ENCODE measurements at places on chromosomes 6 and 20.

- DNase-seq: no peak
Observed at GRCh38 chr6:43952746-43953145, 174.5 kb downstream of the MRPL14 start.

DNA sequence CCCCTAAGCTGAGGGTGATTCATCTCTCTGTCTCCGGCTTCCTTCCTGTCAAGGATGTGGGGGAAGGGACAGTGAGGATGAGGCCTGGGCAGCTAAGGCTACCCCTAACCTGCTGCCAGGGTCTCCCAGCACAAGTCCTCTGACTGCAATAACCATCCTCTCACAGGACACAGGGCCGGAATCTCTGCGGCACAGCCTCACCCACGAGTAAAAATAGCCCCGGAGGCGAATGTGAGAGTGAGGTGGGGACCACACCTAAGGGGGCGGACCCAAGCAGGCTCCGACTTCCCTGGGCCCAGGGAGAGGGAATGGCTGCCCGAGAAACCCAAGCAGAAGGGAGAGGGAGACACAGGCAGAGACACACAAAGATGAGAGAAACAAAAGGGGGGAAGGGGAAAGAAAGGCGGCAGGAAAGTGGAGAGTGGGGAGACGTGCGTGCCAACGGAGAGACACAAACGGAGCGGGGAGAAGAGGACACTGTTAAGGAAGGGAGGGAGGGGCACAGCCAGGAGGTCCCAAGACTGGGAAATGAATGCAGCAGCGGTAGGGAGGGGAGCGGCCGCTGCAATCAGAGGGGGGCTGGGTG, 1.4 kb downstream of the CLIC1 start:
- DNase-seq: peak; percentile 81

DNA sequence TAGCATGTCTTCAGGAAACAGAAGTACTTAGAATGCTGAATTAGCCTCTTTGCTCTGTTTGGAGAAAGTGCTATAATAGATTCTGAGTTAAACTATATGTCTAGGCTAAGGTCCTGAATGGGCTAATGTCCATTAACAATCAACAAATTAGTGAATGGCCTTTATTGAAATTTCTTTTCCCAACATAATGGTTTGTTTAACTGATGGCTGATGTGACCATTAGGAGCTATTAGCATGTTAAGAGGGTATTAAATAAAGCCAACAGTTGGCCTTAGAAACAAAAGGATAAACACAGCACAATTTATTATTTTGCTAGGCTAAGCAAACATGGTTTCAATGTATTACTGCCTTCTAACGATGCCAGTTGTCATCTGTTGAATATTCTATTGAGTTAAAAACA, 234.3 kb upstream of the HS3ST5 start:
- DNase-seq: no peak

DNA sequence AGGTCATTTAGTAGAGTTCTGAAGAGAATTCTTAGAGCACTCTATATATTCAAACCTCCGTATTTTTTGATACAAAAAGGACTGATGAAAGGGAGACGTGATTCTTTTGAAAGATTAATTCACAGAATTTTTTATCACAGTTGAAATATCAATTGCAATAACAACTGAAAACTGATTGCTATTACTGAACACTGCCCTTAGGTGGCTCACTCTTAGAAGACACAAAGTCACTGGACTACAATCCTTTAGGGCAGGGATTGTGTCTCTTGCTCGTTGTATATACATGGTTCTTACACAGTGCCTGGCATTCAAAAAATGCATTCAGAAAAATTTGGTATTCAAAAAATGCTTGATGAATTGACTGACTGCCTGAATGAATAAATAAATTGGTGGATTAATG, 17.1 kb upstream of the CALHM6 start:
- DNase-seq: no peak

DNA sequence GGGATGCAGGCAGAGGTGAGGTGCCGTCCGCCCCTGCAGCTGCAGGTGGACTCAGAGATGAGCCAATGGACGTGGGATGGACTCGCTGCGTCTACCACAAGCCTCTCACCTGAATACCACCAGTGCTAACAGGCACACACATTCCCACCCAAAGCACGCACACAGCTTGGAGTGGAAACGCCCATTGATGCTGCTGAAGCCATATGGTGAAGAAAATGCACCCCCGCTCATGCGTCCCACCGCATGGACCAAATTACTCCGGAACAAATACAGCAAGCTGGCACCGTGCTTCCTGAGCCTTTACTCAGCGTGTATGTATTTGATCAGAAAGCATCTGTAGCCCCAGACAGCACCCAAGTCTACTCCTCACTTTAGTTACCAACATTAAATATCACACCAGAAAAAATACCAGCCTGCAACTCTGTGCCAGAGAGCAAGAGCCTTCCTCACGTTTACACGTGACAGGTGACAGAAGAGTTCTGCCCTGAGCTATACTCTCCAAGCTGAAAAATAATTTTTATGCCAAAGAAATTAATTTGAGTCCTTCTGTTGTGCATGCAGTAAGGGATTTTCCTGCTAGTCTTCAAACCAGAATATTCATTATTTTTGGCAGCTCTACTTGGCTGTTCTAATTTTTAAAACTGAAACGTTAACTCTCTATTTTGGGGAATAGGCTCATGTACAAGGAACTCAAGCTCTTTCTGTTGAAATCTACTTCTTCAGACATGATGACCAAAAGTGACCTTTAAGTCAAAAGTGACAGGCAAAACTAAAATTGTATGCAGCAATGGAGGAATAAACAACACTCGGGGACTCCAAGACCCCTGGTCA, 58.2 kb upstream of the SYNDIG1 start:
- no peak for DNase-seq

DNA sequence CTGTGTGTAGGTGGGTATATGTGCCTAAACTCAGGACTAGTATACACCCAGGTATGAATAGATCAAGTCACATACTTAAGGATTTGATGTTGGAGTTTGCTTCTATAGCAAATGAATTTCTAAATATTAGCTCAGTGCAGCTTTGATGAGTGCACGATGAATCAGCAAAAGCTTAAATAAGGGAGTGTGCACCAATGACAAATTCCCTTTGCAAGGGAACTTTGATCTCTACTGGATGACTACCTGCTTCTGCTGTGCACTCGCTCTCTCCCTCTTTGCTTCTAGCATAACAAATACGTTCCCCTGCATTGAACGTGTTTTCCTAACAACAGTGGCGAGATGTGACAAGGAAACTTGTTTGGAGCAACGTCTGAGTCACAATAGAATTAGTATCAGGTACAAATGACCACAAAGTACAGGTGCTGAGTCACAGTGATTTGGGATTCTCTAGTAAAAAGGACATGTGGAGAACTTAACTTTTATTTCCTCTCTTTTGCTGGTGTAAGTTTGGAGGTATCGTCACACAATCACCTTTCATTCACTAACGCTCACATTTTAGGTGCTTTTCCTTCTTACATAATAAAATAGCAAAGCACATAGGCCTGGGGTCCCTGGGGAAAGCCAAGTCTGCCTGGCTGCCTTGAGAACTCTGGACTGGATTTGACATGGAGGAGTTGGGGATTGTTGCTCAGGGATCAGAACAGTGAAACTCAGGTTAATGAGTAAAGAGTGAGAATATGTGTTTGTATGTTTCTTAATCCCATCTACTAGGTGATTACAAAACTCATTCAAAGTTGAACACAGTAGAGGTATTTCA, 49.7 kb downstream of the KLHL31 start:
- no peak for DNase-seq

DNA sequence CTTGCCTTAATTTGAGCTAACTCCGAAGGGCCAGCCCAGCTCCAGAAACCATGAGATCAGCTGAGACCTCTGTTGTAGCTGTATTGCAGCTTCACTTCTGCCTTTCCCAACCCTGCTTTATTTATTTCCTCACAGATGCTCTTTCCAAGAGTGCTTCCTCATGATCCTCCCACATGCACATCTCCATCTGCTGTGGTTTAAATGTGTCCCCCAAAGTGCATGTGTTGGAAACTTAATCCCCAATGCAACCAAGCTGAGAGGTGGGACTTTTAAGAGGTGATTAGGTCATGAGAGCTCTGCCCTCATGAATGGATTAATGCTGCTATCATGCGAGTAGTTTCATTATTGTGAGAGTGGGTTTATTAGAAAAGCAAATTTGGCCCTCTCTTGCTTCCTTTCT, 164.4 kb upstream of the TAB2 start:
- no peak for DNase-seq

- DNase-seq: no peak
Observed at GRCh38 chr20:25535762-25536161, 49.6 kb downstream of the NINL start.

DNA sequence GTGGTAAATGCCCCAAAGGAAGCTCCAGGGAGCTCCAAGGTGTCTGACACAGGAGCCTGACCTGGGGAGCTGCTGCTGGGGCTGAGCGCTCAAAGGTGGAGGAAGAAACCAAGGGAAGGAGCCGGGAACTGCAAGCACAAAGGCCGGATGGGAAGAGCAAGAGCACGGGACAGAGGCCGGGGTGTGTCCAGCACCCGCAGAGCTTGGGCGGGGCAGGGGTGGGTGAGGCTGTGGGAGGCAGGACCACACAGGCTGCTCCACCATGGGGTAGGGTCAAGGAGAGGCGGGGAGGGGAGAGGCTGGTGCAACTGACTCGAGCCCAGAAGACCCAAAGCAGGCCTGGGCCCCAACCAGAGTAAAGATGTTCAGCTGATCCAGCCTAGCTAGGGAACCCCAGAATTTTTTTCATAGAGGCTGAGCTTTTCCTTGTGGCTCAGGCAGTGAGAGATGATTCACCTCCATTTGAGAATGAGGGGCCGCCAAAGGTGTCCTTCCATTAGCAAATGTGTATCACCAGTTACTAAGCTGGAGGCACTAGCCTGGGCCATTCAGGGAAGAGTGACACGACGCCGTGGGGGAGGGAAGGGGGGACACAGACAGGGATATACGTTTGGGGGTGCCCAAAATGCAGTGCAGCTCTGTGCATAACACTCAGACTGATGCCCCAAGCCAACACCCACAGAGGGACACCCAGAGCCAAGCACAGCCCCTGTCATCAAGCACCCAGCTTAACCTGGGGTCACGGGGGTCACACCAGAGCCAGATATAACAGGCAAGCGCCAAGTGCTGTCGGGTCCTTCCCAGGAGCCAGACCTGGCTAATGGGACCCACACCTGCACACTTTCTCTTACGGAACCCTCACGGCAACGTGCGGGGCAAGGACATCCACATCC, 21.3 kb upstream of the TLDC2 start:
- DNase-seq: no peak

DNA sequence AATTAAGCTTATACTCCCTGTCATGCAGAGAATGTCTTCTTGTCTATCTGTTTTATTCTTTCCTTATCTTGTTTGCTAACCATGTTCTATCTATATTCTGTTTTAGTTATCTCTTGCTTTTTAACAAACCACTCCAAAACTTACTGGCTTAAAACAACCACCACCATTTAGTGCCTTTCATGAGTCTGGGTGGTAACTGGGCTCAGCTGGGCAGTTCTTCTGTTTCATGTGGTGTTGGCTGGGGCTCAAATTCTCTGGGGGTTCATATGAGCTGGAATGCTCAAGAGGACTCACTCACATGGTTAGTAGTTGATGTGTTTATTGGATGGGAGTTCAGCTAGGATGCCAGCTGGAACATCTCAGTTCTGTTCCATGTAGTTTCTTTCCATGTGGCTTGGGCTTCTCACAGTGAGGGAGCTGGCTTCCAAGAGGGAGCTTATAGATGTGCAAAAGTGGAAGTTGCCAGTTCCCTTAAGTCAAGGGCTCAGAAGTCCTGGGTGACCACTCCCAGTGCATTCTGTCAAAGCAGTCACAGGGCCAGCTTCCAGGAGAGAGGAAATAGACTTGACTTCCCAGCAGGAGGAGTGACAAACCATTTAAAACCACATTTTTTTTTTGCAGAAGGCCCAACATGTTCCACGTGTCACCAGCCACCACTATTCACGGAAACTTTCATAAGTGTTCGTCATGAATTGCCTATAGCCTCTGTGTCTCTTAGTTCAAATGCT, 70.4 kb downstream of the PLCB4 start:
- no peak for DNase-seq

DNA sequence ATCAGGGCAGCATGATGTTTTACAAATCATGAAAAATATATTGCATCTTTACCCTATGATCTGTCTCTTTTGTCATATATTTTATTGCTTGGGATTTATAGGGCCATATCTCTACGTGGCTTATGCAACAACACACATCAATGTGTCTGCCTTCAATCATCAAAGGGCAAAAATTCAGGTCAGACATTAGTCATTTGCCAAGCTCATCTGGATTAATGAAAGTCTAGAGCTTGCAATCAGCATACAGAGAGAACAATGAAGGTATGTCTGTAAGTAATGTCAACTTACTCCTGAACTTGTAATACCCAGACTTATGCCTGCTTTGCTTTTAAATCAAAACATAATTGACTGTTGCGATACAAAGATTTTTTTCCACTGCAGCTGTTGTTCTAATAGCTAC, 282.7 kb downstream of the HAO1 start:
- no peak for DNase-seq

GRCh38 chr20:1757072-1757471, 99.5 kb upstream of the SIRPG start:
- DNase-seq: no peak

- no peak for DNase-seq
Observed at GRCh38 chr20:36861875-36862801, 13.8 kb upstream of the TLDC2 start.

GRCh38 chr6:152293404-152293803, 343.8 kb downstream of the SYNE1 start:
- no peak for DNase-seq

DNA sequence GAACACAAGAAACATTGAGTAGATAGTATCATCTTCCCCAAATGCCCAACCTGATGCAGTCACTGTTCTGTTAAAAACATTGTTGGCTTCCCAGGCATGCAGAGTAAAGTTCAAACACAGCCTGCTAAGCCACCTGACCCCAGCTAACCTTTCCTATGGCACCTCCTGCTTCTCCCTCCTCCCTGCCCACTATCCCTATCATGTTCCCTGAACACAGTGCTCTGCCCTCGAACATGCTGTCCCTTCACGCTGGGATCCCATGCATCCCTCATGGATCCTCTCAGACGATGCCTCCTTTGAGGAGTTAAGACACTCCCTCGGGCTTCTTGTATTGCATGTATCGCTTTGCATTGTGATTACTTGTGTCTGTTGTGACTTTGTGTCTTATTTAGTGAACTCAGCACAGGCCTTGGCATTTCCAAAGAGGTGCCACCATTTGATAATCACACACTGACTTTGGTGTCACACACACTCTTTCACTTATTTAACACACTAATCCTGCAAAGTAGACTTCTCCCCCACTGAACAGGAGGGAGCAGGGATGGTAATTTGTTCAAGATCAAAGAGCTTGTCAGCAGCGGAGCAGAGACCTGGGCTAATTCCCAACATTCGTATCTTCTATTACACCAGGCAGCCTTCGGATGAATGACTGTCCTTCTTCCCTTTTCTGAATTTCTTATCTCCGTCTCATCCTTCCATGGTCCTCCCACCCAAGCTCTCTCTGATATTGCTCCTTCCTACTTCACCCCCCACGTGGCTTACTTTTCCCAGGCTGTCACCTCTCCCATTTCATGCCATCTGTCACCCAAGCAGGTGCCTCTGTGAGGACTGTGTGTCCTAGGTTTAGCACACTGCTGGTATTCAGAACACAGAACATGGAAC, 28.3 kb upstream of the SMIM29 start:
- DNase-seq: no peak

Data from NK-92 treated with Interleukin-12 subunit alpha and Interleukin-12 subunit beta, amount 100 ng/mL, for 24 hours (cell line).